ENCODE measurements at places on chromosomes 16 and 17. TPM values are rescaled to one million over a fixed set of nuclear protein-coding genes. Genes with fewer than 3 reads are reported as not detected.

Gene SMIM22
- total RNA-seq, result not detected

Gene PRSS36
- 0.49 TPM for total RNA-seq

Gene CDRT15L2
- not detected for total RNA-seq

Gene GPR139
- total RNA-seq, result 2.5 TPM
